ENCODE measurements at places on chromosomes 2 and 18. TPM values are rescaled to one million over a fixed set of nuclear protein-coding genes. Genes with fewer than 3 reads are reported as not detected.

- peaks cover 33% of the 10 kb centered on the region for H3K27me3 ChIP-seq
- H3K4me1 ChIP-seq: no peaks in the 10 kb centered on the region
- H3K36me3 ChIP-seq: no peaks in the 10 kb centered on the region
- H3K4me3 ChIP-seq: no peak overlapping the region
- no peak overlapping the region for H3K27ac ChIP-seq
Observed at GRCh38 chr18:7104649-7105048, 12.9 kb downstream of the LAMA1 start.

GRCh38 chr18:39960550-39960949, 1994.5 kb upstream of the PIK3C3 start:
- DNase-seq: no peak
- no peaks in the 10 kb centered on the region for H3K36me3 ChIP-seq
- no peak overlapping the region for H3K27ac ChIP-seq
- H3K4me1 ChIP-seq: no peaks in the 10 kb centered on the region

The RPL31 gene
- 1,251 TPM for total RNA-seq

The MAP3K19 gene
- not detected for total RNA-seq

DNA sequence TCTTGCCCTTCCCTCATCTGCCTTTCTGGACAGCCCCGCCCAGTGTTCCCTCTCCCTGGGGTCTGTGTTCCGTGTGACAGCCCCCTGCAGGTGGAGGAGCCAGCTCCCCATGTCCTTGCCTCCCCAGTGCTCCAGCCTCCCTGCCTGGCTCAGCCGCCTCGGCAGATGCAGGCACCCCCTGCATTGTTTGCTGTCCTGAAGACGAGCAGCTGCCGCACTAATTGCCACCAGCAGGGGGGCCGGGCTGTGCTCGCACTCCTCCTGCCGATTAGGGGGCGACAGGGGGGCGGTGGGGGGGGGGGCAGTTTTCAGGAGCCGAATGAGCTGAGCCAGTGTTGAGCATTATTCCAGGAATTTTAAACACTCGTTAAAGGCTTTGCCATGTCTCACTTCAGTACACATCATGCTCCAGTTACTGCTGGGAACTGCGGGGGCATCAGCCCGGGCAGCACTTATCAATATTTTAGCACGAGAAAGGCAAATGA, 23.3 kb downstream of the SIX3 start:
- no peaks in the 10 kb centered on the region for H3K4me1 ChIP-seq
- no peaks in the 10 kb centered on the region for H3K36me3 ChIP-seq
- DNase-seq: no peak
- H3K27ac ChIP-seq: no peak overlapping the region
- no peak overlapping the region for H3K4me3 ChIP-seq

The ABCG5 gene
- total RNA-seq: not detected

- H3K27ac ChIP-seq: no peak overlapping the region
- H3K4me3 ChIP-seq: no peak overlapping the region
- peaks cover 27% of the 10 kb centered on the region for H3K4me1 ChIP-seq
- H3K36me3 ChIP-seq: no peaks in the 10 kb centered on the region
- no peak for DNase-seq
Observed at GRCh38 chr2:217683106-217683870, 319.5 kb downstream of the TNS1 start.

DNA sequence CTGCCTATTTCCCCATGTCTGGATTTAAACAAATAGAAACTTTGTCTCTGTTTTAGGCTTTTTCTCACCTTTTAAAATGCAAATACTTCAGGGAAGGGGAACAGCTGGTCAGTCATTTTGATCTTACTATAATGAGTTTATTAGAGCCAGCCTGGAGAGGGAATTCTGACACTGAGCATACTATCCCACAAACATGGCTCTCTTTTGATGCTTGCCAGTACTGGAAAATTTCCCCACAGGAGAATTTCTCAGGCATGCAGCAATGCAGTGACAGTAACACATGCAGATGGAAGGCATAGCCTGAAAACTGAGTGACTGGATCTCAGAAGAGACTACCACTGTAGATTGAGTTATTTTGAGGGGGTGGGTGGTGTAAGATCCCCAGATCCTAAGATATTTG, 974.3 kb upstream of the CELF4 start:
- H3K4me3 ChIP-seq: no peak overlapping the region
- no peak for DNase-seq
- no peaks in the 10 kb centered on the region for H3K27me3 ChIP-seq
- H3K4me1 ChIP-seq: no peaks in the 10 kb centered on the region
- no peaks in the 10 kb centered on the region for H3K36me3 ChIP-seq
- H3K27ac ChIP-seq: no peak overlapping the region

The BUB1 gene
- total RNA-seq: 45.7 TPM

GRCh38 chr2:74148457-74149246, 940 bp upstream of the BOLA3 start:
- 0 out of 2 replicates have a peak, but pooled peaks cover 8% of the 10 kb centered on the region for H3K4me1 ChIP-seq
- DNase-seq: no peak

The ANKRD53 gene
- total RNA-seq: not detected

DNA sequence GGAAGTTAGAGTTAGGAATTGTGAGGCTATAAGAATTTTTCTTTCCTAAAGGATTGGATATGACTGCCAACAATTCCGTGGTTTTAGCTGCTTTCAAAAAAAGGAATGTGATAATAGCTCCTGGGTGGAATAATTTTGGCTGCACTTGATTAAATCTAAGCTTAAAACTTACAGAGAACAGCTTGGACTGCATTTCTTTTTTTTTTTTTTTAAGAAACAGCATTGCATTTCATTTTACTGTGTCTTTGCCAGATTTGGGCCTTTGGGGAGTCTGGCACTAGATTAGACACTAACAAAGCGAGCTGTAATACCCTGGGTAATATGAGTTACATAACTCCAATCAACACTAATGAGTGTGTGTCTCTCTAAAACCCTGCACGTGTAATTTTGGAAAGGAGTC, 37.8 kb upstream of the ZNF397 start:
- H3K36me3 ChIP-seq: no peaks in the 10 kb centered on the region
- no peaks in the 10 kb centered on the region for H3K27me3 ChIP-seq
- H3K27ac ChIP-seq: no peak overlapping the region

DNA sequence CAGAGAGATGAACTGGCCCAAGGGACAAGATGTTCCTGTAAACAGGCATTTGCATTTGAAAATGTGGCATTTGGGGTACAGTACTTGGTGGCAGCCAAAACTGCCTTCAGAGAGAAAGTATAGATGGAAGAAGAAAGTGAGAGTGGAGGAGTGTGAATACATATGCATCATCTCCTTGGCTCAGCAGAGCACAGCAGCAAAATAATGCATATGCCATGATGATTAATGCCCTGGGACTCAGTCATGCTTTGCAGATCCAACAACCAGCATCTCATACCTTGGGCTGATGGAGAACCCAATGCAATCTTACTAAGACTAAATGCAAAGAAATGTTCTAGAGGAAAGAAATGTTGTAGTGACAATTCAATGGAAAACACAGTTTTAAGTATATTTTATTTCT, 29.7 kb upstream of the CYTIP start:
- H3K27ac ChIP-seq: no peak overlapping the region
- no peaks in the 10 kb centered on the region for H3K27me3 ChIP-seq
- no peaks in the 10 kb centered on the region for H3K36me3 ChIP-seq
- H3K4me1 ChIP-seq: no peaks in the 10 kb centered on the region

DNA sequence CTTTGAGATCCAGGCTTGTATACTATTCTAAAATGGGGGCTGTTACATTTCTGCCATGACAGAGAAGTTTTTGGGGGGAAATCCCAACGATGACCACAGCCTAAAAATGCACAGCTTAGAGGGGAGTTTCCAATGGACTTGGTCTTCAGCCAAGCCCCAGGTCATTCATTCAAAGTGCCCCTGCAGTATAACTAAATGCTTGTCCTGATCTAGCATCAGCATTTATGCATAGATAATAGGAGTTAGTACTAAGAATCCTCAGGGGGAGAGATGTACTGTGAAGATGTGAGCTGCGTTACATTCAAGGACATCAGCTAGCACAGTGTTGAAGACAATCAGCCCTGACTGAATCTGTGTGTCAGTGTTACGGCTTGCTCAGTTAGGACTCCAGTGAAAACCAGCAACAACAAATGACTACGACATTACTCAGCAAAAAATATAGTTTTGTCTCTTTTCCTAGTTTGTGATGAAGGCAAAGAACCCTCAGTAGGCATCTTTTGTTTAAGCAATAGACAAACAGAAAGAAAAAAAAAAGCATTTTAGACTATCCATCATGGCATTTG, 160.9 kb downstream of the ZEB2 start:
- H3K27ac ChIP-seq: no peak overlapping the region
- no peaks in the 10 kb centered on the region for H3K27me3 ChIP-seq
- no peaks in the 10 kb centered on the region for H3K36me3 ChIP-seq
- no peak for DNase-seq
- no peak overlapping the region for H3K4me3 ChIP-seq
- H3K4me1 ChIP-seq: peaks cover 32% of the 10 kb centered on the region

DNA sequence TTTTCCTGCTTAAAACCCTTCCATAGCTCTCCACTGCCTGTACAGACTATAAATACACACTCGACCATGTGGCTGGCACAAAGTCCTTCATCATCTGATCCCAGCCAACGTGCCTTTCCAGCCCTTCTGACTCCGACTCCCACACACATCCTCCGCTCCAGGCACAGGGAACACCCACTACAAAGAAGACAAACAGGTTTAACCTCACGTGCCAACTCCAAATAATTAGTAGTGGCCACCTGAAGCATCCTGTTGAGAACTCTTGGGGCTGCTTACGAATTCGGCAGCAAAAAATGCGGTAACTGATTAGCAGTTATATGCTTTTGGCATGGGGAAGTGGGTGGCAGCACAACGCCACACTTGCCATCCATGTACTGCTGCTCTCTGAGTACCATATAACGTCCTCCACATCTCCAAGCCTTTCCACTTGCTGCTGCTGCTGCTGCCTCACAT, 12.1 kb downstream of the SPIRE1 start:
- no peak overlapping the region for H3K4me3 ChIP-seq
- no peak overlapping the region for H3K27ac ChIP-seq
- H3K27me3 ChIP-seq: no peaks in the 10 kb centered on the region
- H3K36me3 ChIP-seq: 0 out of 2 replicates have a peak, but pooled peaks cover 2% of the 10 kb centered on the region
- H3K4me1 ChIP-seq: peaks cover 14% of the 10 kb centered on the region

DNA sequence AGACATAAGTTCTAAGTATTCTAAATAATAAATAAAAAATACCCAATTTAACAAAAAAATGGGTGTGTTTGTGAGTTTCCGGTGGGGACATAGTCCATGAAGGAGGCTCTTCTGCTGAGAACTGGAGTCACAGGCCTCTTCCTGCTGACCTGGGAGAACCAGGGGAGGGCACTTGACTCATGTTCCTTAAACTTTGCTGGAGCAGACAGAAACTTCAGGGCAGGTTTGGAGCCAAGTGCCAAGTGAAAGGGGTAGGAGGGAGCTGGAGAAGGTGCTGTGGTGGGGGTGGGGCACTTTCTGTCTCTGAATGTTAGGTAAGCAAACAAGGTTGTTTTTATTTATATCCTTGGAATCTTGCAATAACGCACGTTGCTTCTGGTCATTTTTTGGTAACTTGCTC, 78.8 kb upstream of the TTN start:
- H3K4me3 ChIP-seq: no peak overlapping the region
- H3K4me1 ChIP-seq: no peaks in the 10 kb centered on the region
- H3K36me3 ChIP-seq: no peaks in the 10 kb centered on the region
- no peaks in the 10 kb centered on the region for H3K27me3 ChIP-seq
- H3K27ac ChIP-seq: no peak overlapping the region
- no peak for DNase-seq

- no peaks in the 10 kb centered on the region for H3K27me3 ChIP-seq
- H3K27ac ChIP-seq: no peak overlapping the region
- peaks cover 13% of the 10 kb centered on the region for H3K4me1 ChIP-seq
- H3K4me3 ChIP-seq: no peak overlapping the region
- DNase-seq: no peak
- no peaks in the 10 kb centered on the region for H3K36me3 ChIP-seq
Observed at GRCh38 chr2:195662138-195662537, 5.1 kb downstream of the SLC39A10 start.

- DNase-seq: peak; percentile 51
- H3K27me3 ChIP-seq: no peaks in the 10 kb centered on the region
- H3K4me1 ChIP-seq: peaks cover 23% of the 10 kb centered on the region
- peaks cover 12% of the 10 kb centered on the region for H3K36me3 ChIP-seq
- peak overlapping the region; percentile 84 for H3K4me3 ChIP-seq
- H3K27ac ChIP-seq: peak overlapping the region; percentile 57
Observed at GRCh38 chr2:46615986-46616485, 136.7 kb downstream of the TMEM247 start.

The TTR gene
- not detected for total RNA-seq

Data from PC-9 (cell line).